ENCODE measurements at places on chromosomes 1 and 21.

DNA sequence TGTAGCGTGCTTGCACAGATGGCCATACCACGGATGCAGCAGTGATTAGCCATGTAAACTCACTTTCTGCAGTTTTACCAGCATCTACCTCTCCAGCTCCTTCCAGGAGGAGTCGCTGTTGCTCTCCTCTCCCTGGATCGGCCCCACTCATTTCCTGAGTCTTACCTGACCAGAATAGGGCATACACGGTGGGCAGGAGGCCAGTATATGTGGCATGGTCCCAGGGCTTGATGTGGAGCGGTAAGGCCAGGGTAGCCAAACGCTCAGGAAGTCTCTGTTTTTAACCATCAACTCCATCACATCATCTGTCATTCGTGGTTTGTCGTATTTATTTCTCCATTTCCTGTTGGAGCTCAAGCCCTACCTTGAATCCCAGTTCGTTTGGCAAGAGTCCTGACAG lies 163.4 kb upstream of the USP24 start:
- DNase-seq, result no peak

DNA sequence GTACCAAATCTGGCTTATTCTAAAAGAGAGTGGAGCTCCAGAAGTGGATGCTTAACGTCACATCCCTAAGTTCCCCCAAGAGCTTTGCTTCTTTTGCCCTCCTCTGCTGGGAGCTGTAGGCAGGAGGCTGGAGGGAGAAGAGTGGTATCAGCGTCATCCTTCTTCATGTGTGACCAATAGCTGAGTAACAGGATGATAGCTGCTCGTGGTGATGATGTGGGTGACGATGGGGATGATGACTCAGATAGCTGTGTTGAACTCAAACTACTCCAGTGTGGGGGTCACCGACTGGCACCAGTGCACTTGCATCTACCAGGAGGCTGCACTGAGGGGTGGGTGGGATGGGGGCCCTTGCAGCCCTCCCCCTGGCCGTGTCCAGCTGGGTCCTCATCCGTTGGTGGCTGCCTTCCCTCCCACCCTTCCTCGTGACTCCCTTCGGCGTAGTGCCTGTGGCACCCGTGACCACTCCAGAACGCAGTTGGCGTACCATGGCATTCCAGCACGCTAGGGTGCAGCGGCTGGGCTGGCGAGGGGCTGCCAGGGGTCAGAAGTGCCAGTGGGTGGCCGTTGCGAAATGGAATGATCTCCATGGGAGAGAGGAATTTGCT lies 1.1 kb downstream of the IGFN1 start:
- no peak for DNase-seq

DNA sequence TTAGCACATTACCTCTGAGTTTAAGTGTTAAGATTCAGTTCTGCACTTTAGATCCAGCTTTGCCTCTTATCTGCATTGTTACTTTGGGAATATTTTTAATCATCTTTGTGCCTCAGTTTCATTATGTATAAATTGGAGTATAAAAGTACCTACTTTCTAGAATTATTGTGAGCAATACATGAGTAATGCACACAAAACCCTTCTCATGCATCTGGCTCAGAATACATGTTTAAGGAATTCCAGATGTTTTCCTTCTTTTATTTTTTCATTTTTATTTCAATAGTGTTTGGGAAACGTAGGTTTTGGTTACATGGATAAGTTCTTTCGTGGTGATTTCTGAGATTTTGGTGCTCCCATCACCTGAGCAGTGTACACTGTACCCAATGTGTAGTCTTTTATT lies 14.2 kb downstream of the C8A start:
- no peak for DNase-seq

DNA sequence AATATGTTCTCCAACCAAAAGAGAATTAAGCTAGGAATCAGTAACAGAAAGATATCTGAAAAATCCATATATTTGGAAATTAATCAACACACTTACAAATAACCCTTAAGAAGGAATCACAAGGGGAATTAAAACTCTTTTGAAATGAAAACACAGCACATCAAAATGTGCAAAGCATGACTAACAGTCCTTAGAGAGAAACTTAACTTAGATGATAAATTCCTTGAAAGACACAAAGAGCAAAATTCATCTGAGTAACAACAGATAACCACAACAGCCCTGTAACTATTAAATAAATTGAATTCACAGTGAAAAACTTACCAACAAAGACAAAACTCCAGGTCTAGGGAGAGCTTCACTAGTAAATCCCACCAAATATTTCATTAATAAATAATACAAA lies 283.8 kb downstream of the SDCCAG8 start:
- DNase-seq, result no peak

Measured in hypothalamus (tissue), 51 donors.